Naive thymus-derived CD8-positive, alpha-beta T cell (primary cell): ENCODE measurements at places on chromosomes 4 and X.

GRCh38 chrX:109475174-109475891, 6.6 kb downstream of the GUCY2F start:
- DNase-seq, result no peak

- DNase-seq, result no peak
Observed at GRCh38 chr4:109979920-109980717, 67.4 kb downstream of the EGF start.

- DNase-seq, result no peak
Observed at GRCh38 chrX:153405426-153405825, 4.3 kb upstream of the PNMA6E start.

GRCh38 chr4:163092093-163092492, 74.6 kb downstream of the NAF1 start:
- no peak for DNase-seq

DNA sequence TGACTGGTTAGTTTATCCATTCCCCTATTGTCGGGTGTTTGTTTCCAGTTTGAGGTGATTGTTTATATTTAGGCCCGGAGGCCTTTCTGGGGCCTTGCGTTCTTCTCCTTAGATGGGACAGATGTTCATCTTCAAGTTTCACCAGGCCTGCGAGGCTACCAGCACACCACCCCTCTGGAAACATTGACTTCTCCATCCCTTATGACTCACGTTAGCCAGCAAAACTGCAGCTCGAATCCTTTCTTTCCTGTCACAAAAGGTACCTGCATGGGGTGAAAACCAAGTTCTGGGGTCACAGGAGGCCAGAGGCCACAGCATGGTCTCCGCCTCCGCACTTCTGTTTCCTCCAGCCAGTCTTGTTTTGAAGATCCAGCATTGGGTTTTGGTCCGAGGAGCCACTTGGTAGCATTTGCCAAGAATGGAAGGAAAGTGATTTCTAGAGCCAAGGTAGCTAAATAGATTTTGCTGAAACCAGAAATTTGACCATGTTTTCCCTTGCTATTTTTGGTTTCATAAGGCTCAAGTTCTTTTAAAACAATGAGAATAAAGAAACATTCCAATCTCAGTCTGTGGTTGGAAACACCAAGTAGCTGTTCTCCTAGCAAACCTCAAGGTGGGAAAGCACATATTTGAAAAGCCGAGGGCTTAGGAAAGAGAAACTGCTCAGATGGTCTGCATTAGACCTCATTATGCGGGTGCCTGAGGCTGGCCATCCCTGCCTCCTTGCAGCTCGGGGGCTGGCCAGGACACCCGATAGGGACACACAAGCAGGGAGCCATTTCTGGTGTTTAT, 5.6 kb downstream of the NYX start:
- DNase-seq, result no peak

DNA sequence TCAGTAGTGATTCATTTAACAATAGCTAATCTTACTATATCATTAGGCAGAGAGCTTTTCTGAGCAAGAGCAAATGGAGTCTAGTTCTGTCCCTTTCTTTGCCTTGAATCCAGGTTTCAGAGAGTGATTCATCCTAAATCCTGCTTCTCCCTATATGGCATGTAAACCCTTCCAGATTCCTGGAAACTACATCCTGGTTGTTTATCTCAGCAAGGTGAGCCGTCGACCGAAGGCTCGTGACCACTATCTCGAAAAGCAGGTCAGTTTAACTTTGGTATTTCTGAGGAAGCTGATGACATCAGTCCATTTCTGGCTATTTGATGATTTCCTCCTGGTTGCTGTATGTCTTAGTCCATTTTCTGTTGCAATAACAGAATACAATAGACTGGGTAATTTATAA, 40.7 kb upstream of the ERVMER34-1 start:
- no peak for DNase-seq

GRCh38 chr4:16812041-16812440, 86.4 kb downstream of the LDB2 start:
- no peak for DNase-seq

DNA sequence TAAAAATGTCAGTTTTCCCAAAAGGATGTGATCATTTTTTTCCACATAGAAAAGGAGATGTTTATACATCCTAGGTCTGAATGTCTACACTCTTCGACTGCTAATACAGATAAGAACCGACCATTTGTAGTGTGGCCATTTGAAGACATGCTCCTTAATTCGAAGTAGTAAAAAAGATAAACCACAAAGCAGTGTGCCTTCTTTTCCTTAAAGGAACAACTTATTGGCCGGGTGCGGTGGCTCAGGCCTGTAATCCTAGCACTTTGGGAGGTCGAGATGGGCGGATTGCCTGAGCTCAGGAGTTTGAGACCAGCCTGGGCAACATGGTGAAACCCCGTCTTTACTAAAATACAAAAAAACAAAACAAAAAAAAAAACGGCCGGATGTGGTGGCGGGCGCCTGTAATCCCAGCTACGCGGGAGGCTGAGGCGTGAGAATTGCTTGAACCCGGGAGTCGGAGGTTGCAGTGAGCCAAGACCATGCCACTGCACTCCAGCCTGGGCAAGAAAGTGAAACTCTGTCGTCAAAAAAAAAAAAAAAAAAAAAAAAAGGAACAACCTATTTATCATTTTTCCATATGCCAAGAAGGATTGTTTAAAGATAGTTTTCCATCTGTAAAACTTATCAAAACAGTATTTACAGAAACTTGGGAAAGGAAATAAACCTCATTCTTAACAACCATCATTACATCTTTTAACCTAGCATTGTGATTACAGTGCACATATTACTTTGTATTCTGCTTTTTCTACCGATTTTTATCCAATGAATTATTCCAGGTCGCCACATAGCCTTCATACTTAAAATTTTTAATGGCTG, 2.6 kb downstream of the INTS6L start:
- no peak for DNase-seq

DNA sequence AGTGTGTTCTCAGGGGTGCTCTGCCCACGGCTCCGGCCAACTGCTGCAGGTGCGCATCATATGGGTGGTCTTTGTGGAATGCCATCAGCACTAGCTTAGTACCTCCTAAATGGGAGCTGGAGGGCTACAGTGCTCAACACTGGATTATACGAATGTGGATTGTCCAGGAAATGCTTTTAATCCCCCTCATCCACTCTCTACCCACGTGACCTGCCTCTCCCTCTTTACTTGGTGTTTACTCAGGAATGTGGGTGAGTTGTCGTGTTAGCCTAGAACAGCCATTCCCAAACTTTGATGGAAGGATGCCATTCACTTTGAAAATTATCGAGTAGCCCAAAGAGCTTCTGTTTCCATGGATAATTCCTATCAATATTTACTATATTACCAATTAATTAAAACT, 150.8 kb downstream of the PTTG2 start:
- DNase-seq, result no peak

GRCh38 chr4:13893211-13893610, 265.7 kb upstream of the BOD1L1 start:
- no peak for DNase-seq

- no peak for DNase-seq
Observed at GRCh38 chrX:1807301-1807731, 192.5 kb downstream of the ASMT start.

DNA sequence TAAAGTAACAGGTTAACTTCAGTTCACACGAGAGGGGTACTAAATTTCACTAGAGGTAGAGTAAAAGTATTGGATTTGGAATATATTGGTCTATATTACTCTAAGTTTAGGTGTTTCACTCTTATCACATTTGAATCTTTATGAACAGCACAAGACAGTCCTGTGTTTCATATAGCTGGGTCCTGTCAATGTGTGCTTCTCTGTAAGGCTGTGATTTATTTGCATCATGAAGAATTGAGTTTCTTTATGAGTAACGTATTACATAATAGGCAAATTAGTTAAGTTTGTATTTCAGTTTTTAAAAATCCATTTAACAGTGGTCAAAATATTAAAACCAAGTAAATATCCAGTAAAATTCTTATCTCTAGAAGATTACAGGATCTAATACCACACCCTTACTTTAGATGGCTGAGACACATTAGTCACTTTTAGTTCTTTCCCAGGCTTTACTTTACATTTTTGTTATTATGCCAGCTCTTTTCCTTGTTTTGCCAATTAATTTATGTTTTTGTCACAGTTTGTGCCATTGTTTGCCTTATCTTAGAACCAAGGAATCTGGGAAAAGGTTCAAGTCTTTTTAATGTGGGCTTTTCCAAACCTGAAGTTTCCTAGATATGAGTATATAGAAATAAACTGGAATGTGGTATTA, 32.1 kb downstream of the NUDT6 start:
- DNase-seq, result no peak

- DNase-seq, result no peak
Observed at GRCh38 chr4:89382439-89382838, 74.8 kb upstream of the GPRIN3 start.

GRCh38 chr4:84028340-84028739, 470.8 kb downstream of the NKX6-1 start:
- no peak for DNase-seq

- DNase-seq, result no peak
Observed at GRCh38 chr4:129167640-129168260, 71.8 kb downstream of the C4orf33 start.

- DNase-seq, result no peak
Observed at GRCh38 chrX:133373386-133374079, 41.8 kb downstream of the GPC4 start.

GRCh38 chr4:114383067-114383466, 215.5 kb upstream of the UGT8 start:
- DNase-seq, result no peak

DNA sequence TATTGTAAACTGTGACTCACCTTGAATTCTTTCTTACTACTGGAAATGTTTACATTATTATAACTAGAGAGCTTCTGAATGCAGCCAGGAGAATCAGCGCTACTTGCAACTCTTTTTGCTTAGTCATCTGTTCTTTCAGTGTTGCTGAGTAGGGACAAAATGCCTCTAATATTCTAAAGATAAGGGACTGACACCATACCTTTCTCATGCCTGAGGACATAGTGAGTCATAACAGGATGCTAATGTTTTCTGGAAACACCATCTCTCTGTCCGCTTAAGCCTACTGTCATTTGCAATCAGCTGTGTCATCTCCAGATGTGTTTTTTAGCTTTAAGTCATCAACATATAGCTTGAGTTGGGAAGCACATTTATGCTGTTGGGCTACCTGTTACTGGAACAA, 108.3 kb downstream of the QRFPR start:
- no peak for DNase-seq

GRCh38 chr4:94126669-94127068, 81.0 kb upstream of the SMARCAD1 start:
- DNase-seq, result no peak

DNA sequence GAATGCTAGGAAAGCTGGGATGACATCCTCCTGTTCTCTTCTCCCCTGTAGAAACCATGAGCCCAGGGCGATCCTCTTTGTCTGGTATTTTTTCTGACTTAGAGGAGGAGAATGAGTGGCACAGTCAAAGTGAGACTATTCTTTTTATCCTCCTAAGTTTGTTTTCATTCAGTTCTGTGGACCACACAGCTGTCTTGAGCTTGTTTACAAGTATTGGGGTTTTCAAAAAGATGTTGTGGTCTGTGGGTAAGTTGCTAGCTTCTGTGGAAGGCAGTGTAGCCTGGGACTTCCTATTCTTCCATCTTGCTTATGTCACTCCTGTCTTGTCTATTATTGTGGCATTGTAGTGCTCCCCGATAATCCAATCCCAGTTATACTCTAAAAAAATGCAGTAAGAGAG, 223.0 kb downstream of the PAPSS1 start:
- no peak for DNase-seq

DNA sequence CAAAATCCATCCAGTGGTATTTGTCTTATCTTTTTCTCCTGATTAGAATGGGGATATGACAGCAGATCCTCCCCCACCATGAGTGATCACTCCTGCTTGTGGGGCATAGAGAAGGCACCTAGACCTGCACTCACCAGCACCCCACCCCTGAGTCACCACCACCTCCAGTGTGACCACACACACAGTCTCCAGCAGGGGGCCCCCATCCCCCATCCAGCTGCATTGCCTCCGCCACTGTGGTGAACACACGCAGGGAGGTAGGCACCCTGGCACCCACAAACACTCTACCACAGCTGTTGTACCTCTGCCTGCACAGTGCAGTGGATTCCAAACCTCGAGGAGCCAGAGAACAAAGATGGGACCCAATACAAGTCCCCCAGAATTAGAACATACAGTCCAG, 9.0 kb upstream of the MAGEA8 start:
- DNase-seq, result no peak

DNA sequence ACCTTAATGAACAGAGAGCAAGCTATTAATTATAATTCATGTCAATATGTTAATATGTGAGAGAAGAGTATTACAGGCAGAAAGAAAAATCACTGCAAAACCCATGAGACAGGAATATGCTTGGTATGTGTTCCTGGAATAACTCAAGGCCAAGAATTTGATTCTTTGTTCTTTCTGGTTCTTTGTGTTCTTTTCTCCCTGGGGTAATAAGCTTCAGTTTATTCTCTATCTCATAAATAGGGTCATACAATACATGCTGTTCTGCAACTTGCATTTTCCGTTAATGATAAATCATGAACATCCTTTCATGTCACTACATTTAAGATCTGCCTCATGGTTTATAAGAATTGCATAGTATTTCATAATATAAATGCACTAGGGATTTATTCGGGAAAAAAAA, 16.8 kb upstream of the THOC2 start:
- no peak for DNase-seq

- no peak for DNase-seq
Observed at GRCh38 chrX:36543499-36543898, 464.7 kb upstream of the FAM47C start.

DNA sequence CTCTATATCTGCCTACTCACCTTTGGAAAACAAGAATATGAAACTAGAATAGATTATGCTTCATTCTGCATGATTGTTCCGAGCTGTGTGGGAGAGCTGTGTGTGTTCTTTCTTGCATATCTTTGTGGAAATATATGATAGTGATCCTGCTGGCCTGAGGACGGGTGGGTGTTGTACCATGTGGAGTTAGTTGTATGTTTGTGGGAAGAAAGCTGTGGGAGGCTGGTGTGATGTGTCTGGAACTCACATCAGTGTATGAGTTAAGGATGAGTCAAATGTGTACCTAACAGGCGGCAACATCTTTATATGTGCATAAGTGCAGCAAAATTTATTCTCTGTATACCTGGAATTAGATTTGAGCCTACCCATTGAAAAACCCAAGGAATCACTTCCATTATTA, 208.1 kb upstream of the ADGRL3 start:
- DNase-seq, result no peak
